ENCODE measurements at places on chromosomes 1 and 21. TPM values are rescaled to one million over a fixed set of nuclear protein-coding genes. Genes with fewer than 3 reads are reported as not detected.

Gene NES
- total RNA-seq = 0.04 TPM

Gene PCBP3
- total RNA-seq = 0.66 TPM

Gene PADI3
- not detected for total RNA-seq

Gene VHLL
- total RNA-seq = not detected

Gene CRNN
- not detected for total RNA-seq

Gene LAD1
- not detected for total RNA-seq

Gene CRB1
- not detected for total RNA-seq
